ENCODE measurements at places on chromosomes 3 and 15.

DNA sequence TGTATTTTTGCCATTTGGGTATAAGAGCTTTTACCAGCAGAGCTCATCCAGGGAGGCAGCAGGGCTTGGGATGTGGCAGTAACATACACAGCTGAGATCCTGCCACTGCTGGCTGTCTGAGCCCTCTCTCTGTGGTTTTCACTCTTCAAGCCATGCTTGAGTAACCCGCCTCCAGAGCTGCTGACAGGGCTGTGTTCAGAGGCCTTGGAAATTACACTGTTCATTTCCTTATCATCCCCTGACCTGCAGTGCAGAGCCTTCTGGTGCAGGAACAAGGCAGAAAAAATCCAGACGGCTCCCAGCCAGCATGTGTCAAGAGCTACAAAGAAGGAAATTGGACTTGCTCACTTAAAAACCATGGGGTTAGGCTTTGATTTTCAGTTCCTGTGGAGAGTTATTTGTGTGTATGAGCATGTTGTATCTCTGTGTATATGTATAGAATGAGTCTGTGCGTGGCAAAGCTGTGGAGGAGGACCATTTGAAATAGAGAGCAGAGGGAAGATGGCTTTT is 47.0 kb downstream of the ZNF609 start:
- no peak for DNase-seq

DNA sequence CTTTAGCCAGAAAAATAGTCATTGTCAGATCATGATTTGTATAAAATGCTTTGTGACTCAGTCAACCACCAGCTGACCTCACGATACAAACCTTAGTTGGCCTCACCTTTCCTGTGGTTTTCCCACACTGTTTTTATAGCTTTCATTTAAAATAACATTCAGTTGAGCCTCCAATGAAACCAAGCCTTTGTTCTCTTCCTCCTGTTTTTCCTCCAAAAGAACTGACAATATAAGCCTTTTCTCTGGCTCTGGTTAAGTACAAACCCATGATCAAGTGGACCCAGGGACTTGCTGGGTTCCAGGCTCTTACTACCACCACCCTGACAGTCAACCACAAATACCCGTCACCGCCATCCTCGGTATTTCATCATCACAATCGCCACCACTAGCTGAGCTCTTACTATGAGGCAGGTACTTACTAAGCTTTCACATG is 81.7 kb downstream of the TAMM41 start:
- DNase-seq, result no peak

GRCh38 chr15:42992626-42993025 is 72.0 kb upstream of the TTBK2 start:
- DNase-seq, result no peak

DNA sequence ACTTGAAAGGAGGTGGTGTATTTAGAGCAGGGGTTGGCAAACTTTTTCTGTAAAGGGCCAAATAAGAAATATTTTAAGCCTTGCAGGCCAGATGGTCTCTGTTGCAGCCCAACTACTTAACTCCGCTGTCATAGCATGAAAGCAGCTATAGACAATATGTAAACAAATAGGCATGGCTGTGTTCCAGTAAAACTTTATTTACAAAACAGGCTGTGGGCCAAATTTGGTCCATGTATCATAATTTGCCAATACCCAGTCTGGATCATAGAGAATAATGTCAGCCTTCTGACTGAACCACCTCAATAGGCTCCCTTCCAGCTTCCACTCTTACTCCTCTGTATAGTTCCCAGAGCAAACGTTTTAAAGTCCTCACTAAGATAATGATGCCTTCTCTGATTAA is 638.8 kb upstream of the CFAP20DC start:
- DNase-seq, result no peak

DNA sequence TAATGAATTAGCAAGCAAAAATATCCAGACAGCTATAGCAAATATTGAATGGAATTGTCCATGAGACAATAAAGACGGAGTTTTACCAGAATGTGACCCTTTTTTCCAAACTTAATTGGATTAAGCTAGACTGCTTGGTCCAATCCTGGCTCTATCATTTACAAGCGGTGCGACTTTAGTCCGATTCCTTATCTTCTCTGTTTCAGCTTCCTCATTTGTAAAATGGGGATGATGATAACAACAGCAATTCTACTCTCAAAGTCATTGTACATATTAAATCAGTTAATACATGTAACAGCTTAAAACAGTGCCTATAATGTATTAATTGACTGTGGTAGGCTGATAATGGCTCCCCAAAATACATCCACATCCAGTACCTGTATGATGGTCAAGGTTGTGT is 62.1 kb upstream of the CRBN start:
- DNase-seq, result no peak

DNA sequence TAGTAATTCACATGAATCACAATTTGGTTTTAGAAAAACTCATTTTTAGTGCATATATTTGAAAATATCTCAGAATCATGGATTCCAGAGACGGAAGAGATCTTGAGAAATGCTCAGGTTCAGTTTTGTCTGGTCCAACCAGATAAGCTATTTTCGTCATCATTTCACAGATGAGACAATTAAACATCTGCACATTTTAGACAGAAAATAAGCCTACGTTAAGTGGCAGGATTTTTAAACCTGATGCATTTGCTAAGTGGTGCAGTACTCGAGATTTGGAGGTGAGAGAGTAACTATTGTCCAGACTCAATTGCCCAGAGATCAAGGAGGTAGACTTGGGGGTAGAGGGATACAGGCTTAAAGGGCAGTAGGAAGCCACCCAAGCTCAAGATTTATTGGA is 90.5 kb downstream of the CCNL1 start:
- DNase-seq, result no peak

- no peak for DNase-seq
These were observed 104.6 kb downstream of the IL1RAP start for GRCh38 chr3:190618330-190619030.

Data from activated gamma-delta T cell treated with anti-CD3 and anti-CD28 coated beads, Interleukin-2, amount 50 U/mL, for 16 hours (primary cell).